ENCODE measurements at places on chromosomes 4 and X.

GRCh38 chrX:119482481-119483480 lies 14.5 kb downstream of the SLC25A5 start:
- DNase-seq, result no peak

GRCh38 chr4:4349867-4350266 lies 37.0 kb upstream of the NSG1 start:
- DNase-seq, result no peak

- no peak for DNase-seq
Observed at GRCh38 chr4:159608436-159608835, 505.6 kb downstream of the RAPGEF2 start.

GRCh38 chrX:13565511-13565910 lies 3.9 kb upstream of the EGFL6 start:
- no peak for DNase-seq

GRCh38 chr4:41058426-41058825 lies 155.9 kb downstream of the APBB2 start:
- no peak for DNase-seq

DNA sequence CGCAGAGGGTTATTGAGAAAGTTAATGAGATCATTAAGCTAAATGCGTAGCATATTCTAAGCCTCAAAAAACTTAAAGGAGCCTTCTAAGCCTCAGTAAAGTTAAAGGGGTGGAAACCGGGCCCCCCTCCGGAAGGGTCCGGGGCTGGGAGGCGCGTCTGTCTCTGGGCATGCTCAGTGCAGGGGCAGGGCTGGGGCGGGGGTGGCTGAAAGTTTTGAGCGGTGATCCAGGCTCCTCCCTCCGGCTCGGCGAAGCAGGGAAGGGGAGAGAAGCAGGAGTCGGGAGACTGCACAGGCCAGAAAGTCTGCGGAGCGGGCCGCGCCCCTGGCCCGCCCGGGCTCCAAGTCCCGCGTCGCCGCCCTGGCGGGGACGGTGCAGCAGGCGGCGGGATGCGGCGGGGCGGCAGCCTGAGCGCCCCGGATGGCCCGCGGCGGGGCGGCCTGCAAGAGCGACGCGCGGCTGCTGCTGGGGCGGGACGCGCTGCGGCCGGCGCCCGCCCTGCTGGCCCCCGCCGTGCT lies at the start of gene EVC:
EVC (plus strand) TSS at position 241 of the 518 bp plus-strand sequence; CDS start at position 421, 180 bp downstream.
- DNase-seq, result no peak

DNA sequence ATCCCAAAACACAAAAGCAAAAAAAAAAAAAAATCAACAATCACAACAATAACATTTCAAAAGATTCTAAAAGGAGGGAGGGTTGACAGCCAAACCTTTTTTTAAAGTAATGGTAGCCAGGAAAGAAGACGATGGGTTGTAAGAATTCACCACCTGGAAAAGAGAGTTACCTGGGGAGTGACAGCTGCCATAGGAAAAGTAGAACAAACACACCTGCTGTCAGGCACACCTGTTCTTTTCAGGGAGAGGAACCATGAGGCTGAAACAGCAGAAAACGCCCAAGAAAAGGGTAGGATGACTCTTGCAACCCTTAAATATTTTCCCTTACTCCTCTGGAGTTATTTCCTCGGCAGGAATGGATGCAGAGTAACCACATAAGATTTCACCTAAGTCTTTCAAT lies 388.4 kb upstream of the TEX13C start:
- no peak for DNase-seq

GRCh38 chr4:16448241-16448840 lies 222.1 kb upstream of the TAPT1 start:
- DNase-seq, result no peak

- no peak for DNase-seq
Observed at GRCh38 chrX:74291577-74291963, 12.4 kb upstream of the ZCCHC13 start.

GRCh38 chr4:189050643-189051042 lies 890.0 kb upstream of the FRG1 start:
- DNase-seq, result no peak

- DNase-seq, result no peak
Observed at GRCh38 chr4:38983787-38984598, 48.2 kb downstream of the TMEM156 start.

GRCh38 chrX:42771506-42772335 lies 6.2 kb downstream of the PPP1R2C start:
- DNase-seq, result no peak

GRCh38 chr4:172173206-172173605 lies 360.0 kb downstream of the GALNTL6 start:
- DNase-seq, result no peak
